Renal cortical epithelial cell (primary cell): ENCODE measurements at places on chromosomes 13 and 19.

DNA sequence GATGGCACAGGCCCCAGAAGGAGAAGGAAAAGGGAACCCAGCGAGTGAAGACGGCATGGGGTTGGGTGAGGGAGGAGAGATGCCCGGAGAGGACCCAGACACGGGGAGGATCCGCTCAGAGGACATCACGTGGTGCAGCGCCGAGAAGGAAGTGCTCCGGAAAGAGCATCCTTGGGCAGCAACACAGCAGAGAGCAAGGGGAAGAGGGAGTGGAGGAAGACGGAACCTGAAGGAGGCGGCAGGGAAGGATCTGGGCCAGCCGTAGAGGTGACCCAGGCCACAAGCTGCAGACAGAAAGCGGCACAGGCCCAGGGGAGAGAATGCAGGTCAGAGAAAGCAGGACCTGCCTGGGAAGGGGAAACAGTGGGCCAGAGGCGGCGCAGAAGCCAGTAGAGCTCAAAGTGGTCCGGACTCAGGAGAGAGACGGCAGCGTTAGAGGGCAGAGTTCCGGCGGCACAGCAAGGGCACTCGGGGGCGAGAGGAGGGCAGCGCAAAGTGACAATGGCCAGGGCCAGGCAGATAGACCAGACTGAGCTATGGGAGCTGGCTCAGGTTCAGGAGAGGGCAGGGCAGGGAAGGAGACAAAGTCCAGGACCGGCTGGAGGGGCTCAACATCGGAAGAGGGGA is 1.1 kb downstream of the PPP1R12C start:
- peak; percentile 2 for DNase-seq

DNA sequence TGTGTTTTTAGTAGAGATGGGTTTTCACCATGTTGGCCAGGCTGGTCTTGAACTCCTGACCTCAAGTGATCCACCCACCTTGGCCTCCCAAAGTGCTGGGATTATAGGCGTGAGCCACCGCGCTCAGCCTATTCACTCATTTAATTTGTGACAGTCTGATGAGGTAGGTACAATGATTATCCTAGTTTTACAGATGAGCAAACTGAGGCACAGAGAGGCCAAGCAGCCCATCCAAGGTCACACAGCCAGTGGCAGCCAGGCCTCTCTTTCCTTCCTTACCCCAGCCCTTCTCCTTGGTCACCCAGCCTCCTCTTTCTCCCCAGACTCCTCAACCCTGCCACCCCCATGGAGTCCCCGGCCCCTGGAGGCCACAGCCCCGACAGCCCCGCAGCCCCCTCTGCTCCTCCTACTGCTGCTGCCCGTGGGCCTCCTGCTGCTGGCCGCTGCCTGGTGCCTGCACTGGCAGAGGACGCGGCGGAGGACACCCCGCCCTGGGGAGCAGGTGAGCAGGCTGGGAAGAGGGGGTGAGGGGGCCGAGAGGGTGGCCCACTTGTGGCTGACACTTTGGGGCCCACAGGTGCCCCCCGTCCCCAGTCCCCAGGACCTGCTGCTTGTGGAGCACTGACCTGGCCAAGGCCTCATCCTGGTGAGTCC is 6.1 kb downstream of the FLT3LG start:
- DNase-seq = no peak

GRCh38 chr13:45179428-45179827 is 21.4 kb downstream of the KCTD4 start:
- peak; percentile 80 for DNase-seq

DNA sequence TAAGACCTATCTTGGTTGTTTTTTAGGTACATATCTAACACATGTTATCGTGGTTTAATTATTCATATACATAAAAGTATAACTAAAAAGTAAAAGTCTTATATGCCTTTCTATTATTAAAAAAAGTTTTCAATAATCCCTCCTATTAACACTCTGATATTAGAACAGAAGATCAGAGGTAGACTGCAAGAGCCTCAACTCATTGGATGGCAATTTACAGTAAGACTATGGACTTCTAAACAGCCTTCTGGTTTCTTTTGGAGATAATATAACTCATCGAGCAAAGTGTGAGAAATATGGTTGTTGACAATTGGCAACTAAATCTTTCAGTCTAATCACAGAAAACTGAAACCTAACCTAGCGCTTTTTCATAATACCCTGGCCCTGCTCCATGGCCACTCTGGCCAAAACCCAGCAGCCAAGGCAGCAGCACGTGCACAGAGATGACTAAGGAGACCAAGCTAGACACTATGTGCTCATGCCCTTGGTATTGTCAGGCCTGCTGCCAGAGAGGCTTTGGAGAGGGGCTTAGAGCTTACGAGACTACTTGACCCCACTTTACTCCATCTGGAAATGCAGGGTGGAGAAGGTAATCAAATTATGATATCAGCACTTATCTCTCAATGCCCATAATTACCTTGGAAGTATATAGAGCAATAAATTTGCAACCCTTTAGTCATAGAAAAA is 40.6 kb upstream of the EEF1AKMT1 start:
- DNase-seq = peak; percentile 67

DNA sequence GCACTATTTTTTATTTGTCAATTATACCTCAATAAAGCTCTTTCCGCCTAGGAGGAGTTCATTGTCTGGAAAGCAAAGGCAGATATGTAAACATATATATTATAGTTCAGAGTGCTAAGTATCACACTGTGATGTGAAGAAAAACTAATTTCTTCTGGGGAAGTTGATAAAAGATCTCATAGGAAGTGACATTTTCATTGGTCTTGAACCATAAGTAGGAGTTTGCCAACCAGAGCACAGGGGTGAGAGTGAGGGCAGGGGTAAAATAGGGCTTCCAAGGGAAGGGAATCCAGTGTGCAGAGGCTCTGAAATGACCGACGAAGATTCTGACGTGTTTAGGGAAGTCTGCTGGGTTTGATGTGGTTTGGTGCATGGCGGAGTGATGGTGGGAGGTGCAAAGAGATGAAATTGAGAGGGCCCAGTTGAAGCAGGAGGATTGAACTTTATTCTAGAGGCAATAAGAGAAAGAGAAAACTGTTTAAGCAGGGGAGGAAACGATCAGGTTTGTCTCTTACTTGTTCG is 780 bp upstream of the GTF2F2 start:
- DNase-seq = no peak

DNA sequence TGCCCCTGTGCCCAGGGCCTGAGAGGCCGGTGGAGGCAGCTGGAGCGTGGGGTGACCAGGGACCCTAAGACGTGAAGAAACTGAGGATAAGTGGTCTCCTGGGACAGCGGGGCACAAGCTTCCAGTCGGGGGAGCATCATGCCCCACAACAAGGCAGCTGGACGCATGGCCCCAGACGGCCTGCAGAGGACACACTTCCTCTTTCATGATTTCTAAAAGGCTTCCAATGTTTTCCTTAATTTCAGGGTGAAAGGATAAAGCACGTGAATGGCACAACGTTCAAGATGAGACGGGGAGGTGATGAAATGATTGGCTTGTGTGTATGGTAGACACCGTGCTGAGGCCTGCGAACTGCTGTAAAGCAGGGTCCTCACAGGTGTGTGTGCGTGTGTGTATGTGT is 20.2 kb upstream of the MYDGF start:
- no peak for DNase-seq

- DNase-seq = no peak
These were observed 712 bp downstream of the BBC3 start for GRCh38 chr19:47230054-47230920.

- DNase-seq = no peak
These were observed 134.7 kb downstream of the MIPEP start for GRCh38 chr13:23754506-23754905.

DNA sequence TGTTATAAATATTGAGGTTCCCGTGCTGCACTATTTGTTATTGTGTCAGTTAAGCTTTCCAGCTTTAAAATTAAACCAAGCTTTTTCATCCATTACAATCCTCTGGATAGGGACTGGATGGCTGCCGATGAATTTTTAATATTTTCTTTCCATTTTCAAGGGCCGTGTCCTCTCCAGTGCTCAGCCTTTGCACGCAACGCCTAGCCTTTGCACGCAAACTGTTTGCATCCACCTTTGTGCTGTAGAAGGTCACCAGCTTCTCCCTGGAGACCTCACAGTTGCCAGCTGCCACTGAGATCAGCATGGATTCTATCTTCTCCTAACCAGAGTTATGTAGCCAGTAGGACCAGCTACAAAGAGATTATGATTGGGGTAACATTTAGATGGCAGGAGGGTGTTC is 240.5 kb downstream of the SLC7A1 start:
- no peak for DNase-seq

- DNase-seq = no peak
These were observed 38.9 kb upstream of the KATNAL1 start for GRCh38 chr13:30346153-30346788.

DNA sequence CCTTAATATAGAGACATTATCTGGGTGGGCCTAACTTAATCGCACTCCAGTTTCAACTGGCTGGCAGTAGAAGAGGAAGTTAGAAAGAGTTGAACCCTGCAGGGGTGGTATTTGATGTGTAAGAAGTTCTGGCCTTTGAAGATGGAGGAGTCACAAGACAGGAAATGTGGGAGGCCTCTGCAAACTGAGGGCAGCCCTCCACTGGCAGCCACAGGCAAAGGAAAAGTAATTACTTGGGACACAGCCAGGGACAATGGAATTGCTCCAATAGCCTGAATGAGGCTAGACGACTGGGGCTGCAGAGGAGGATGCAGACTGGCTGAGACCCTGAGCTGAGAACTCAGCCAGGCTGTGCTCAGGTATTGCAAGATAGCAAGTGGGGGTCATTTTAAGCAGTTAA is 703.3 kb upstream of the ARGLU1 start:
- peak; percentile 62 for DNase-seq

DNA sequence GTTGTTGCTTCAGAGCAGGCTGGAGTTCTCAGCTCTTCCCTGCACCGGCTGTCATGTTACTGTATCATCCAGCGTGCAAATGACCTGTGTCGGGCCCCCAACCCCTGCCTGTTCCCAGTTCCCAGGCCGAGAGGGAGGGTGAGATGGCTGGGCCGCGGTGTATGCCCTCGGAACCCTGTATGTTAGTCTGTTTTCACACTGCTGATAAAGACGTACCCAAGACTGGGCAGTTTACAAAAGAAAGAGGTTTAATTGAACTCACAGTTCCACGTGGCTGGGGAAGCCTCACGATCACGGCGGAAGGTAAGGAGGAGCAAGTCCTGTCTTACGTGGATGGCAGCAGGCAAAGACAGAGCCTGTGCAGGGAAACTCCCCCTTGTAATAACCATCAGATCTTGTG is 10.9 kb downstream of the TMEM255B start:
- no peak for DNase-seq

DNA sequence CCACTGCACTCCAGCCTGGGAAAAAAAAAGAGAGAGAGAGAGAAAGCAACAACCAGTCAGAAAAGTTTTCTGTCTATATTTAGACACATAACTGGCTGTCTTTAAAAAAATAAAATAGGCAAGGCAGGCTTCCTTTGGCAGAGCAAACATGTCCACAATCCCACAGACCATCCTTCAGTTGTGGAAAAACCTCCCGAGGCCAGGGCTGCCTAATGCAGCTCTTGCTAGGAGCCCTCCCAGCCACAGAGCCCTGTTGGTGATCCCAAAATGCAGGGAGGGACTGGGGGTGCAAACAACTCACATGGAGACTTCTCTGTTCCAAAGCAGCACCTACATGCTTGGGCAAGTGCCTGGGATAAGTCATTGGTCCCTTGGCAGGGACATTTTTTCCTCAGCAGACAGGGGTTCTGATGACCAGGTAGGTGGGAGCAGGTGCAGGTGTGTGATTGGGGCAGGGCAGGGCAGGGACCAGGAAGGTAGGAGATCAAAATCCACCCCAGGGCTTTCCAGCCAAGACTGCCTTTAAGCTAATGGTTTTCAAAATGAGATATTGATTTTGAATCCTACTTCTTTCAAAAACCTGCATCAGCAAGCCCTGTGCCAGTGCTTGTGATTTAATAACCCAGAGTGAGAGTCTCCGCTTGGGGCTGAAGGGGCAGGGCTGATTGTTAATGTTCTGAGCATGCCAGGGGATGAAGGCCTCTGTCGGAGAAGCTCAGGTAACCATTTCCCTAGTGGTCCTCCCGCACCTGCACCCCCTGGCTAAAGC is 178.5 kb downstream of the USP12 start:
- DNase-seq = no peak

GRCh38 chr13:92158346-92158745 is 759.9 kb downstream of the GPC5 start:
- DNase-seq = peak; percentile 66

DNA sequence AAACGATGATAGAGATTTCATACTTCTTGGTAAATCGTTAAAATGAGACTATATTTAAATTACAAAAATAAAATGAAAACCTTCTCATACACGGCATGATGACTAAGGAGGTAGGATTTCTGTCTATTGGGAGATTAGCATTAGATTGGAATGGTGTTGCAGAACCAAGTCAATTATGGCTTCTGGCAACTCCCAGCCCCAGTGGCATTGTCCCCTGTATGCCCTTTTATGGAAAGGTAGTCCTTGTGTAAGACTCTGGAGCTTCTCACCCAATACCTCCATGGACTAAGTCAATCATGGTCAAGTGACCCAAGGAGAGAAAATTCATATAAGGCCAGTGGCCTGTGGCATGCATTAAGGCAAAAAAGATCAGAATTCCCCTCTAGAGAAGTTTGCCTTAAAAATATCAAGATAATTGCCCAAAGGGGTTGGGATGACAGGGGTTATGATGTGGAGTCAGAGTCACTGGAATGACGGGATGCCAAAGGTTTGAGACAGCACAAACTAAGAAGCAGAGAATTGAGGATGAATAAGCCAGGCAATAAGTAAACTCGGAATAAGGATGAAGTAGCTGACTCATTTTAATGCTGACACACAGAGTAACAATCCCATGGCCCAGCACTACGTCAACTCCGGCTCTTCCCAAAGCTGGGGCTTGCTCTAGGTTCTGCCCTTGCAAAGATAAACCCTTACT is 57.8 kb upstream of the POSTN start:
- DNase-seq = peak; percentile 89

- no peak for DNase-seq
These were observed 441.1 kb downstream of the FGF9 start for GRCh38 chr13:22111961-22112360.

DNA sequence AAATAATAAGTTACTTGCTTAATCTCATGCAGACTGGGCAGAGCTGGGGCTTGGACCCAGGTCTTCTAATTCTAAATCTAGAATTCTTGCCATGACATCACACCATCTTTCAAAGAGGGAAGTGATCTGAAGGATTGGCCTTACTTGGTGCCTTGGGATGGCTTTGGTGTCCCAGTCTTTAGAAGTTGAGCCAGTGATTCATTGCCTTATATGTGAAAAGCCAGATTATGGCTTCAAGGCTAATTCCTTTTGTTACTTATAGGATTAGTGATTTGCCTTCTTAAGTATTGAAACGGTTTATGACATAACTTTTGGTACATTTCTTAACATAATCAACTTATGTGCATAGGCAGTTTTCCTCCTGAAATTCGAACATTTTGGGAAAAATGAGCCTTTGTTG is 14.9 kb downstream of the COG3 start:
- DNase-seq = no peak

DNA sequence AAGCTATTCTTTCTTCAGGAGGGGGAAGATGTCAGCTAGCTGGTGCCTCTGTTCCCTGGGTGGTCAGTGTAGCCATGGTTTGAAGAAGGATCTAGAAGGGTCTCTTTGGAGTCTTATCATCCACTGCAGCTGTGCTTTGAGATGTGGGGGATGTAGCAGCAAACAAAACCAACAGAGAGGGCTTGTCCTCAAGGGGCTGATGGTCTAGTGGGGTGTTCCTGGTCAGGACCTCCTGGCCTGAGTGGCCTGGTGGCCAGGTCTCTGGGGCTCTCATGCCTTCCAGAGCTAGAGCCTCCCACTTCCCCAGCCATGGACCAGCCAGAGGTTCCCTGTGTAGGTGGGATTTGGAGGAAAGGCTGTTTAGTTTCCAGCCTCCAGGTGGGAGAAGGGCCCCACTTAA is 40.3 kb downstream of the LYL1 start:
- no peak for DNase-seq

- DNase-seq = peak; percentile 94
These were observed 13.7 kb downstream of the LGALS7 start for GRCh38 chr19:38759590-38760003.

GRCh38 chr19:7522923-7523667 is 671 bp downstream of the MCOLN1 start:
- DNase-seq = peak; percentile 9
